Naive thymus-derived CD8-positive, alpha-beta T cell (primary cell): ENCODE measurements at places on chromosomes 7 and 10.

DNA sequence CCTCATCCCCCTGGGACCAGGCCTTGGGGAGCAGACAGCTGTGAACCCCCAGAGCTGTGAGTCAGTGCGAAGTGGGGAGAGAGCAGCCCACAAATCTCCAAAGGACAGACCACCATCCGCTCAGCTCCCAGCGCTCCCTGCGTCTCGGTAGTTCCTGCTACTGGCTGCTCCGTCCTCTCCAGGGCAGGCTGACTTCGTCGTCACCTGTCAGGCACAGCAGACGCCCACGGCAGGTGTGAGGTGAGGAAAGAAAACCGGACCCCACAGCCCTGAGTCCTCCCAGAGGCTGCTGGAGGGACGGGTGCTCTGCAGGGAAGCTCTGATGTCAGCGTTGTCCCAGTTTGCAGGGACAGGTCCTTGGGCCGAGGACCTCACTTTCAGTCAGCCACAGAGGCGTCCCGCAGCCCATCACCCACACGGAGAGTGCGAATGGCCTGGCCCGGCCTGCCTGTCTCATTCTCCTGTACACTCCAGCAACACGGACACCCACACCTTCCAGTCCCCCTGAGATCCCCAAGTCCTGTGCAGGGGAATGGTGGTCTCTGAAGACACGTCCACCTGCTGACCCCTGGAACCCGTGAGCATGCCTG is 95.2 kb downstream of the DNAJB6 start:
- DNase-seq, result no peak

DNA sequence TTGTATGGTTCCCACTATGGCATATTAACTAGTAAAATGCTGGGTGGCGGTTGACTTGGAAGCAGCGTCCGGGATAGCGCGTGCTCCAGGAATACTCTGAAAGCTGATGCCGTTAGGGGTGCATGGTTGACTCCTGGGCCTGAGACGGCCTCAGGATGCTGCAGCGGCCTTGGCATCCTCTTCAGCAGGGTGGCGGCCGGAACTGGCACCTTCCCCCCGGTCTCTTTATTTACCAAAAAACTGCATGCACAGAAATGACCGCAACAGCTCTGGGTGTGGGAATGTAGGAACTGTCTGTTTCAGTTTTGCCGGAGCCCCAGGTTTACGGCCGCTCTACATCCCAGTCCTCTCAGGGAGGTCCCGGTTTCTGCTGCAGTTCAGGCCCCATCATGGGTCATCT is 28.8 kb downstream of the PFKP start:
- DNase-seq, result no peak

- no peak for DNase-seq
These were observed 334.4 kb downstream of the ADARB2 start for GRCh38 chr10:1402816-1403507.

GRCh38 chr7:121570365-121570764 is 174.3 kb upstream of the FAM3C start:
- no peak for DNase-seq

DNA sequence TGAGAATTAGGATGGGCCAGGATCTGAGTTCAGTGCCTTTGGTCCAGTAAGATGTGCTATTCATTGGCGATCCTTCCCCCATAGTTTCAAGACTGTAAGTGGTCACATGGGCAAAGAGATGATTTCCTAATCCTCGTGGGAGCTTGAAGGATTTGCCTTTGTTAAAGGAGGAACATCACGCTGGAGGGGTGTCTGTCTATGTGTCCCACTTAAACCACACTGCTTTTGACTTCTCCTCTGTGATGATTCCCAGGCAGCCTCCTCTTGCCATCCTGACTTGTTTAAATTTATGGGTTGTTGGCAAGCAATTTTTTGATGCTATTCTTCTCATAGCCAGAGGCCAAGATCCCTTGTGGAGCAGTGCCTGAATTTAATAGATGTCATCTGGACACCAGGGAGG is 154.0 kb downstream of the TCF7L2 start:
- no peak for DNase-seq

DNA sequence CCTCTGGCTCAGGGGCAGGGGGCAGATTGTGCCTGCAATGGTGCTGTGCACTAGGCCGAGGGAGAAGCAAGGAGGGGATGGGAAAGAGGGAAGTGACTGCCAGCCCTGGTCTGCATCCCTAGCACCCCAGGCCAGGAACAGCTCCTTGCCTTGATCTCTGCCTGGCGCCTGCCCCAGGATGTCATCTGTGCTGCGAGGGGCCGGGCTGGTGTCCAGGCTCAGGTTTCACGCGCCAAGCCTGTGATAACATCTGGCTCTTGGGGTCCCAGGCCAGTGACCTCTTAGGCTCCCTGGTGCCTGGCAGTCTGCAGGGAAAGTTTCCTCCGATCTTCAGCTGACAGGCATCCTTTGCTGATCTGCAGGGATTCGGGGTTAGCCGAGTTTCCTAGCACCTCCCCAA is 193.5 kb upstream of the GPR26 start:
- DNase-seq, result no peak

DNA sequence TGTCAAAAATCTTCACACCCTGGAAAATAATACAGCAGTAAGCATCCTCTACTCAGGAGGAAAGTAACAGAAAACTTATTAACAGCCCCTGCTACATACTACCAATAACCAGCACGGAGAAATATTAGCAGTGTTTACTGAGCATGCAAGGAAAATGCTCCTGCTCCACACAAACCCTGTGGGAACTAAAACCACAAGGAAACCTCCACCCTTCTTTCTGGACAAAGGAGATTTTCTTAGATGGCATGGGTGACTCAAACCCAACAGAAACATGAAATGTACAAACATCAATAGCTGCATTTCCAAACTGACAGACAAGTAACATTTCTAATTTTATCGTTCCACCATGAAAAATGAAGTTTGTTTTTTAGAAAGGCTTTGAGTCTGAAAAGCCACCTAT is 113.4 kb downstream of the VPS41 start:
- no peak for DNase-seq
